Activated CD4-positive, alpha-beta T cell treated with anti-CD3 and anti-CD28 coated beads, Interleukin-10, Interleukin-2, amounts not matched to agents 100 ng/mL and 50 ng/mL, durations not matched to agents 16 hours and 8 hours (primary cell): ENCODE measurements at places on chromosomes 7 and 10.

- DNase-seq, result no peak
These were observed 30.4 kb downstream of the LAMB4 start for GRCh38 chr7:108099713-108100112.

GRCh38 chr7:7178906-7179305, 3.4 kb upstream of the C1GALT1 start:
- no peak for DNase-seq

GRCh38 chr7:69208848-69209247, 389.4 kb upstream of the AUTS2 start:
- no peak for DNase-seq

GRCh38 chr7:39271402-39271801, 293.7 kb downstream of the POU6F2 start:
- DNase-seq, result no peak

DNA sequence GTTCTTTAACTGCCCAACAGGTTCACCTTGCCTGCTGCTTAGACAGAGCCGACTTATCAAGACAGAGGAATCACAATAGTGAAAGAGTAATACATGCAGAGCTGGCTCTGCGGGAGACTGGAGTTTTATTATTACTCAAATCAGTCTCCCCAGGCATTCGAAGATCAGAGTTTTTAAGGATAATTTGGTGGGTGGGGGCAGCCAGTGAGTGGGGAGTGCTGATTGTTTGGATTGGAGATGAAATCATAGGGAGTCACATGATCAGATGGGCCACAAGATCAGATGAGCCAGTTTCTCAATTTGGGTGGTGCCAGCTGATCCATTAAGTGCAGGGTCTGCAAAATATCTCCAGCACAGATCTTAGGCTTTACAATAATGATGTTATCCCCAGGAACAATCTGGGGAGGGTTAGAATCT, 131.3 kb downstream of the AKR1D1 start:
- no peak for DNase-seq

DNA sequence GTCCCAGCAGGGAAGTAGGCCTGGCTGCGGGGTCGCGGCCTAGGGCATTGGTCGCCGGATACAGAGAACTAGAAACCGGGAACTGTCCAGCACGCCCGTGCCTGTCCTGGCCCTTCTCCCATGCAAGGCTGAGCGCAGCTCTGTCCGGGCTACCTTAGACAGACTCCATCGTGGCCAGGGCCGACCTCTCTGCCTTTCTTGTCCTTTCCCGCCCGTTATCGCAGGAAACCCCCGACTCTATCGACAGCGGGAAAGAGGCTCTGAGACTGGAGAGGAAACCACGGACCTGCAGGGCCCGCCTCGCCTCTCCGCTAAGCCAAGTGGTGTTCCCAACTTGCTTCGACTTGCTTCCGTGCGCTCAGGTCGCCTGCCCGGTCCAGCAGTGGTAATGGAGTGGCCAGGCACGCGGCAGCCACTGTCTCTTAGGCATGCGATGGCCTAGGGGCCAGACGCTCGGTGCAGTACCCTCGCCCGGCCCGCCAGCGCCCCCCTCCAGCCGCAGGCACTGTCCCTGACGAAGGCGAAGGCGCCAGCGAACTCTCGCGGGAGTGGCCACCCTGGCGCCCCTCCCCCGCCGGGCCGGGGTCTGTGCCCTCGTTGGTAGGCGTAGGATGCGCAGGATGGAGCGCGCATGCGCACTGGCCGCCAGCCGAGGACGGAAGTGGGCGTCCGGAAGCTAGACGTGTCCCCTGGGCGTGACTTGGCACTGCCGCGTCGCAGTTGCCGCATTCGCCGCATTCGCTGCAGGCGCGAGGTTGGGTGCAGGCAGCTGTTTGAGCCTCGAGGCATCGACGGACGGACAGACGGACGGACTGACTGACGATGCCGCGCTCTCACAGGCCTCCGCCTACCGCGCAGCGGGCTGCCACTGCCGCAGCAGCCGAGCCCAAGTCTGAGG, 54.4 kb downstream of the MCMBP start:
- DNase-seq, result peak; percentile 17

GRCh38 chr10:31707093-31708039, 221.3 kb downstream of the ARHGAP12 start:
- peak; percentile 88 for DNase-seq

- no peak for DNase-seq
These were observed 430.4 kb downstream of the NEBL start for GRCh38 chr10:20466731-20467130.

DNA sequence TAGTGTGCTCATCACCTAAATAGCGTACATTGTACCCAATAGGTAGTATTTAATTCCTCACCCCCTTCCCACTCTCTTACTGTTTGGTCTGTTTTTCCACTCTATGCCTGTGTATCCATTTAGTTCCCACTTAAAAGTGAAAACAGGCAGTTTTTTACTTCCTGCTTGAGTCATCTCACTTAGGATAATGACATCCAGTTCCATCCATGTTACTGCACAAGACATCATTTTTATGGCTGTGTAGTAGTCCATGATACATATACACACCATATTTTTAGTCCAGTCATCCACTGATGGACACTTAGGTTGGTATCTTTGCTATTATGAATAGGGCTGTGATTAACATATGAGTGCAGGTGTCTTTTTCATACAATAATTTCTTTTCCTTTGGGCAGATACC, 10.1 kb downstream of the STK17A start:
- DNase-seq, result no peak

- no peak for DNase-seq
These were observed 46.2 kb downstream of the WDR37 start for GRCh38 chr10:1102416-1102815.

DNA sequence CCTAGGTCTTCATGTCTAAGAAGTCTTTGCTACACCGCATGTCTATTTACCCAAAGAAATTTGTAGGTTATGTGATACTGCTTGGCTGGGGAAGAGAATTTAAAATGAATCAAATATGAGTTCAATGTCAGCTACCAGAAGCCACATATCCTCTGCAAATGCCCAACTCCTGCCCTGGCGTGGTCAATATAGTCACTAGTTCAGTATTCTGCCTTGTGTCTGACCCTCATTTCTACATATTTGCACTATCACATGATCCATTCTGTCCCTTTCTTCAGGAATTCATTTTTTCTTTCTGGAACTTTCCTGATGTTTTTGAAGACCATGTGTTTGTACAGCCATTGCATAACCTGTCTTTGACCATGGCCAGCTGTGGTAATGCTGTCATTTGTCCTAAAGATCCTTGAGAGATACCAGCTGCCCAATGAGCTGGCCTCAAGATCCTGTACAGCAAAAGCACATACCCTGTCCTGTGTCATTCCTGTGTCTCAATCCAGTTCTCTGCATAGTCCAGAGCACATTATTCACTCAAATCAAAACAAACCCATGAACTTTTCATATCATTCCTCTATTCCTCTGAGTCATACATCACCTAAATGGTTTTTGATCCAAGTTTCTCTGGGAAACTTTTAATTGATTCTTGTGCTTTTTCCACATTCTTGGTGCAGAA, 524.5 kb downstream of the PARD3 start:
- no peak for DNase-seq

- no peak for DNase-seq
These were observed 136.6 kb upstream of the TARP start for GRCh38 chr7:38410056-38410455.
